ENCODE measurements at places on chromosomes 4 and X.
A peak's percentile ranks its signal among the peaks of the same experiment; 100 is the strongest.

DNA sequence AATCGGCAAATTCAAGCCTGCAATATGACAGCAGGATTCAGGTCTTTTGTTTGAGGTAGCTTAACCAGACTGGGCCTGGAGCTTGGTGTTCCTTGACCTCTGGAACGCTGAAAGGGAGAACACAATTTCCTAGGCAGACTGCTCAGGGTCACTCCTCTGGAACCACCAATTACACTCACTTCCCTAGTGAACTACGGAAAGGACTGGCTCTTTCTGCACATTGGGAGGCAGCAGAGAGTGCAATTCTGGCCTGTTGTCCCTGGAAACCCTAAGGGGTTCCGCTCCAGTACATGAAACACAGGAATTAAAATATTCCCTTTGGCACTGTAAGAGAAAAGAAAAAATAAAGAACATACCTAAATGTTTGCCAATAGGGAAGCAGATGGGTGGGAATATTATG is 58.6 kb downstream of the GPC3 start:
- no peak for DNase-seq

DNA sequence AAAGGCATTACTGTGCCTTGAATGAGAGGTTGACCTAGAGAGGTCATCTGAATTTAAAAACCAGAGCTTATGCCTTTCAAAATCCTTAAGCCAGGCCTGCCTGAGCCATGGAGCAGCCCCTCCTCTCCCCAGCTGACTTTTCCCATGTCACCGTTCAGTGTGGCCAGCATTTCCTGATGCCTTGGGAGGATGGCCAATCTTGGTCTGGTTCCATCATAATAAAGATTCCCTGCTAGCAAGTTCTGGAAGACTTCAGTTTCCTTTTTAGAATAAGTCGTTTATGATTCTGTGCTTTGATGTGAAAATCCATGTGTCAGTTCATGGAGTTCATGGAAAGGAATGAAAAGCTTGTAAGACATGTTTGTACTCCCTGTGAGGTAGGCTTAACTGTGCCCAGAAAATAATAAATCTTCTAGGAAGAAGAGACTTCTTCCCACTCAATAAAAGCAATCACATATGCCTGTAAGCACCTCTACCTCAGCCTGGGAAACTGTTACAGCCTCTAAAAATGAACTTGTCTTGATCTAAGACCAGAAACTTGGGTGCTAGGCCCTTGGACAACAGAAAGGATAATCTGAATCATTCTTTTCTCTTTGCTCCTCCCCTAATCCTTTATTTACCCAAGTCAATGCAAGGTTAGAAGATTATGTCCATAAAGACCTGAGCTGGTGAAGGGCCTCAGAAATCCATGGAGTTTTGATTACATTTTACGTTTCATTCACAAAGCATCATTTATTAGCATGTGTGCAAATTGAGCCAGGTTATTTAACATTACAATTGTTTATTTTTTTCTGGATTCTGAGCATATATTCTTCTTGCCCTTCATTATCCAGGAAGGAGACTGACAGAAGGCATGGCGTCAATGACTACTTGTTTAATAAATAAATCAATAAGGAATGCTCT is 84.0 kb upstream of the TBC1D9 start:
- DNase-seq, result no peak

- no peak for DNase-seq
Measured at GRCh38 chrX:74911494-74911893, 13.8 kb downstream of the NEXMIF start.

GRCh38 chrX:45006002-45006800 is 133.2 kb downstream of the KDM6A start:
- no peak for DNase-seq

GRCh38 chr4:168631241-168632162 is 134.7 kb downstream of the PALLD start:
- no peak for DNase-seq

DNA sequence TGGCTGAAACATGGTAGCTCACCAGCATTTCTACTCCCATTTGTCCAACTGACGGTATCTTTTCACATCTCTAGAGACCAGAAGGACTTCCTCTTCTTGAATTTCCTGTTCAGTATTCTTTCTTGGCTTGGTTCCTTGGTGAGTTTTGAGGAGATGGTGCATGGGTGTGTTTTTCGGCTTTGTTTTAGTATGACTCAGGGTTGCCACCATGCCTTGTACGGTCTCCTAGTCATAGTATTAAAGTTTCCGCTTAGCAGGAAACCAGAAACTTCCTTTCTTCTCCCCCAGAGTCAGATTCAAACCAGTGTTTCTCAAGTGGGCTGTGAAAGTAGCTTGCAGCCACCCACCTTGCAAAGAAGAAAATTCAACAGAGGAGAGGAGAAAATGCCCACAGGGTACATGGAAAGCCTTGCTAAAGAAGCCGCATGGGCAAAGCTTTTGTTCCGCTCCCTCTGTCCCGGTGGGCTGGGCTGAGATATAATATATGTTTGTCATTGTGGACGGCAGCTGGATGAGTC is 5.7 kb downstream of the CD99 start:
- peak; percentile 63 for DNase-seq

Data from activated CD4-positive, alpha-beta T cell treated with anti-CD3 and anti-CD28 coated beads for 4 hours (primary cell).